Nephron progenitor cell (in vitro differentiated cells): ENCODE measurements at places on chromosomes 12 and 14.

DNA sequence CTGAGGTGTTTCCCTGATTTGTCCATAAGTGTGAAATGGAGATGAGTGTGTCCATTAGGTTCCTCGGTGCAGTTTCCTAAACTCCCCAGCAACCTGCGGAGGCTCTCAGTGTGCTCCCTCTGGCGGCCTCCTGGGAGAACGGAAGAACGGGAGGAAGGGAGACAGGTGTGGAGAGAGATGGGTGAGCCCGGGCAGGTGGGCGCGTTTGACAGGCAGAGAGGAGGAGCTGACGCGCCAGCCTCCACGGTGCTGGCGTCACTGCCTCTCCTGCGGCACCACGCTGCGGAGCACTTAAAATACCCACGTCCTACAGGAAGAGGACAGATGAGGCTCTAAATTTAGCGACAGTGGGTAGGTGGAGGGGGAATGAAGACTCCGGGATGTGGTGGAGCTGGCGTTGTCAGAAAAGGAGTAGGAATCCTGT is 26.8 kb upstream of the PEX5 start:
- peak; percentile 30 for DNase-seq

DNA sequence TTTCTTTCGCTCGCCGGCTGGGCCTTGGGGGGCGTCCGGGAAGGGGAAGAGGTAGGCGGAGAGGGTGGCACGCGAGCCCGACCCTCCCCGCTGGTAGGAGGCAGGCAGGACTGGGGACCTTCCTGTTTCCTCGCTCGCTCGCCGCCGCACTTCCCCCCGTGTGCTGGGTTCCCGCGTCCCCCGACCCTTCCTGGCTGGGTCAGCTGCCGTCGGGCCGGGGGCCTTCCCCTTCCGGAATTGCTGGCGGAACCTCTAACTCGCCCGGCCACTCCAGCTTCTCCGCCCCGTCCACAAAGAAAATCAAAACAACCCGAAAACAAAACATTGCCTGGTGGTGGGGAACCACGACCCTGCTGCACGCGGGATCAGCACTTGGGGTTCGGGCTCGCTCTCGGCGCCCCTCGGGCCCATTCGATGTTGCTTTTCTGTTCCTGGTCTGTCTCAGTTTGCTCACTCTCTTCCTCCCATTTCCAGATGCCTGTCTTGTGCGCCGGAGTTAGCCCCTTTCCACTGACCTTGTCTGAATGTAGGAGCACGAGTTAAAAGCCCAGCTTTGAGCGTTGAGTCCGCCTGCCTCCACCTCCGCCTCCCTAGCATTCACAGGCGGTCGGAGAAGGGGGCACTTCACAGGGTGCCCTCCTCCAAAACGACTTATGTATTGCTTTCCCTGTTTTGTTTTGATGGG is 581 bp downstream of the PAPOLA start:
- DNase-seq, result peak; percentile 57

DNA sequence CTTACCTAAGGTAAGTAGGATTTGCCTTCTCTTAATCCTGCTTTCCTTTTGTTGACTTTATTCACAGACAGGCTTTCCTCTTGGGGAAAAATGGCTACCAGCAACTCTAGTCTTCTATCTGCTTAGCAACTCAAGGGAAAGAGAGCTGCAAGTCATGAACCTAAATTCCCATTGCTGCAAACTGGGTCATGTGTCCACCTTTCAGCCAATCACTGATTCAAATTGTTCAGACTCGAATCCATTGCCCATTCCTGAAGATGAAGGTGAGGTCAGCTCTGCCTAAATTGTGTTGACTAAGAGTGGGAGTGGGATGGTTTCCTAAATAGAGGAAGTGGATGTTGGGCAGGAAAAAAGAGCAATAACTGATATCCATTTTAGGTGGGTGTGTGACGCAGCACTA is 7.7 kb downstream of the FBXW8 start:
- DNase-seq, result no peak

- no peak for DNase-seq
Observed at GRCh38 chr12:74412606-74413230, 124.9 kb upstream of the ATXN7L3B start.

DNA sequence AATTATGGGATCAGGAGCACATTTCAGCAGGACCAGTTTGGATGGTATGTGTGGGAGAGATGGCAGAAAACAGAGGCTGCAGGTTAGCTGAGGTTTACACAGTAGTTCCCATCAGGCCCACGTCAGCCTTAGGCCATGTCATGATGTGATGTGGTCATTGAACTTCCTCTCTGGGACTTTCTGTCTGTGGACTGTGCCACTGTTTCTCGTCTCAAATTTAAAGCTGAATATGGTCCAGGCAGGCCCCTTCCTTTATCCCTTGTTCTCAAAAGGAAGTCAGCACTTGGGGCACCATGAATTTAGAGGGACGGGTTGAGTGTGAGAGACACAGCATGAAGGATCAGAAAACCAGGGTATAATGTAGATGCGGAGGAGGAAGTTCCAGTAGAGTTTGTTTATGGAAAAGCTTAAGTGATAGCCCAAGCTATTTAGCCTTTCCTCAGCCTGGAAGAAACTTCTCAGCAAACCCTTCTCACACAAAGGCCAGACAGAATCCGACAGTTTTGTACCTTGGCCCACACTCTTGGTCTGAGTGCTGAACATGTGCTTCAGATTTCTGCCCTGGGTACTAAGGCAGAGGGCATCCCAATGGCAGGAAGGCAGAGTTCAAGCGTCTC is 3.6 kb upstream of the IGFBP6 start:
- no peak for DNase-seq
